ENCODE measurements at places on chromosomes 13 and 19. TPM values are rescaled to one million over a fixed set of nuclear protein-coding genes. Genes with fewer than 3 reads are reported as not detected.

- no peak overlapping the region for H3K27ac ChIP-seq
- H3K36me3 ChIP-seq = no peaks in the 10 kb centered on the region
- DNase-seq = no peak
- H3K27me3 ChIP-seq = no peaks in the 10 kb centered on the region
Observed at GRCh38 chr13:110391273-110391672, 84.2 kb downstream of the COL4A2 start.

- DNase-seq = no peak
- H3K27ac ChIP-seq = no peak overlapping the region
- no peaks in the 10 kb centered on the region for H3K27me3 ChIP-seq
- H3K36me3 ChIP-seq = no peaks in the 10 kb centered on the region
- H3K4me1 ChIP-seq = no peaks in the 10 kb centered on the region
Observed at GRCh38 chr13:69866555-69866954, 241.1 kb upstream of the ATXN8OS start.

DNA sequence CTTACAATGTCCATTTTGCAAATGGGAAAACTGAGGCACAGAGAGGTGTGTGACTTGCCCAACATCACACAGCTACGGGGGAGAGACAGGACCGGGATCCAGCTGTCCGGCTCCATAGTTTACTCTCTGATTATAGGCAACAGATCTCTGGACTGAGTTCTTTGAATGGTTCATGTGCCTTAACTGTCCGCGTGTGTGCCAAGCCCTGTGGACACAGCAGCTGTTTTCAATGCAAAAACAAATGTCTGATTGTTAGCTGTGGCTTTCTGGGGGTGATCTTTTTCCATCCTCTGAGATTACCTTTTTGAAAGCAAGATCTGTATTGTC is 94.1 kb downstream of the KL start:
- H3K27ac ChIP-seq = no peak overlapping the region
- H3K36me3 ChIP-seq = no peaks in the 10 kb centered on the region
- no peak for DNase-seq
- no peaks in the 10 kb centered on the region for H3K4me1 ChIP-seq

GRCh38 chr13:24050292-24050711 is 110.2 kb upstream of the SPATA13 start:
- no peaks in the 10 kb centered on the region for H3K27me3 ChIP-seq
- H3K4me3 ChIP-seq = no peak overlapping the region
- H3K4me1 ChIP-seq = peaks cover 14% of the 10 kb centered on the region
- DNase-seq = no peak
- no peaks in the 10 kb centered on the region for H3K36me3 ChIP-seq
- peak overlapping the region; percentile 37 for H3K27ac ChIP-seq

DNA sequence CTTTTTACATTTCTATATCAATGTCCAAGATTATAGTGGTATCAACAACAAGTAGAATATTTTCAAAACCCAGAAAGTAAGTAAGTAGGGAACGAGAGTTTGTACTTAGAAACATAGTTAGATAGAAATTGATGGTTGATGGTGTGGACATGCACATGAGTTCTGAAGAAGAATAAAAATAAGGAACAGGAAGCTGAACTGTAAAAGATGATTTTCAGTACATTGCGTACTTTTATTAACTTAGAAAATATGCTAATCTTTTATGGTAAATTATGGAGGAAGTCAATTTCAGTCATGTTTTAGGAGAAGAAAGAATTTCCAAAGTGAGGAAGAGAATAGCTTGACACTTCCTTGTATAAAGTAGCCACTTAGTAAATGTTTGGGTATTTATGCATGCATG is 12.3 kb upstream of the GPR18 start:
- DNase-seq = no peak
- H3K4me3 ChIP-seq = no peak overlapping the region
- no peaks in the 10 kb centered on the region for H3K27me3 ChIP-seq
- no peaks in the 10 kb centered on the region for H3K4me1 ChIP-seq
- no peak overlapping the region for H3K27ac ChIP-seq

DNA sequence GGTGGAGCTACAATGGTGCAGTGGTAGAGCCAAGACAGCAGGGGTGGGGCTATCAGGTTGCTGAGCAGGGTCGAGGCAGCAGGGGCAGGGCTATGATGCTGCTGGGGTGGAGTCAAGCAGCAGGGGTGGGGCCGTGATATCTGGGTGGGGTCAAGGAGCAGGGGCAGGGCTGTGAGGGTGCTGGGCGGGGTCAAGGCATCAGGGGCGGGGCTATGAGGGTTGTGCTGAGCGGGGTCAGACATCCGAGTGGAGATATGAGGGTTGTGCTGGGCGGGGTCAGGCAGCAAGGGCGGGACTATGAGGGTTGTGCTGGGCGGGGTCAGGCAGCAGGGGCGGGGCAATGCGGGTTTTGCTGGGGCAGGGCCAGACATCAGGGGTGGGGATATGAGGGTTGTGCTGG is 14.7 kb downstream of the HCN2 start:
- no peak overlapping the region for H3K27ac ChIP-seq
- no peak for DNase-seq
- no peak overlapping the region for H3K4me3 ChIP-seq
- no peaks in the 10 kb centered on the region for H3K27me3 ChIP-seq
- H3K4me1 ChIP-seq = no peaks in the 10 kb centered on the region
- H3K36me3 ChIP-seq = no peaks in the 10 kb centered on the region

- peaks cover 9% of the 10 kb centered on the region for H3K4me1 ChIP-seq
- no peak overlapping the region for H3K27ac ChIP-seq
- H3K27me3 ChIP-seq = peaks cover 3% of the 10 kb centered on the region
- no peak overlapping the region for H3K4me3 ChIP-seq
Observed at GRCh38 chr13:51249770-51250741, 27.9 kb downstream of the FAM124A start.

- peak; percentile 42 for DNase-seq
- no peaks in the 10 kb centered on the region for H3K36me3 ChIP-seq
- H3K4me1 ChIP-seq = peaks cover 14% of the 10 kb centered on the region
- H3K27me3 ChIP-seq = no peaks in the 10 kb centered on the region
- peak overlapping the region; percentile 60 for H3K27ac ChIP-seq
Observed at GRCh38 chr19:41699231-41699967, 9.0 kb upstream of the CEACAM5 start.

- H3K27ac ChIP-seq = no peak overlapping the region
- H3K4me3 ChIP-seq = no peak overlapping the region
- H3K36me3 ChIP-seq = no peaks in the 10 kb centered on the region
- H3K4me1 ChIP-seq = no peaks in the 10 kb centered on the region
Observed at GRCh38 chr19:17889609-17890214, 18.0 kb downstream of the SLC5A5 start.

DNA sequence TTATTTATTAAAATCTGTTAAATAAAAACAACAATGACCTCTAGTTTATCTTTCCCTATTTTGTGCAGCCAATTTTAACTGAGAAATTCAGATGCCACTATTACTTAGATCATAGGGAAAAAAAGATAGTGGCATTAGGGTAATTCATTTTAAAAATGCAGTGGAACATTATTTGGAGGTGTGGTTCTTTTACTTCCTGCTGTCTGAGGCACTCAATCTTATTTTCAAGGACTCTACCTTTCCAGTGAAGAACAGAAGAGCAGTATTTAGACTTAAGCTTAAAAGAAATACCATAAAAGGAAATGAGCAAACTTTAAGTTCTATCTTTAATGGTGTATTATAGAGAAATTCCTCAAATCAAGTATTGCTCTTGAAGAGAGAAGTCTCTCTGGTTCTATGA is 342.6 kb upstream of the KLF12 start:
- H3K4me1 ChIP-seq = no peaks in the 10 kb centered on the region
- H3K27me3 ChIP-seq = no peaks in the 10 kb centered on the region
- no peak overlapping the region for H3K4me3 ChIP-seq
- no peak overlapping the region for H3K27ac ChIP-seq
- H3K36me3 ChIP-seq = no peaks in the 10 kb centered on the region

DNA sequence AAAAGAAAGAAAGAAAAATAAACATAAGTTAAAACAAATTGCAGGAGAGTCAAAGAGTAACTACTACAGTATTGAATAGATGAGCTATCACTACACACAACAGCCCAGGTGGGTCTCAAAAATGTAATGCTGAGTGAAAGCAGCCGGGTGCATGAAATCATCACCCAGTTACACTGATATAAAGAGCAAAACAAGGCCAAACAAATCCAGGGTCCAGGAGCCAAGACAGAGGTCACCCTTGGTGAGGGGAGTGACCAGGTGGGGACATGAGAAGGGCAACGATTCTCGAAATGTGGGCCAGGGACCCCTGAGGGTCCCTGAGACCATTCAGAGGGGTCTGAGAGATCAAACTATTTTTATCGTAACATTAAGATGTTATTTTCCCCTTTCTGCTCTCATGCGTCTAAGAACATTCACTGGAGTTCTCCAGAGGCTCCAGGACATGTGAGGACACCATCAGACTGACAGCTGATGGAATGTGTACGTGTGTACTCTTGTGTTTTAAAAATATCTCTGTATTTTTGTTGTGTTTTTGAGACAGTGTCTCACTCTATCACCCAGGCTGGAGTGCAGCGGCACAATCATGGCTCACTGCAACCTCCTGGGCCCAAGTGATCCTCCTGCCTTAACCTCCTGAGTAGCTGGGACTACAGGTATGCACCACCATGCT is 10.6 kb downstream of the COQ8B start:
- no peaks in the 10 kb centered on the region for H3K4me1 ChIP-seq
- H3K4me3 ChIP-seq = no peak overlapping the region
- DNase-seq = no peak
- no peak overlapping the region for H3K27ac ChIP-seq
- H3K36me3 ChIP-seq = peaks cover 6% of the 10 kb centered on the region

- H3K4me3 ChIP-seq = no peak overlapping the region
- DNase-seq = no peak
- H3K27ac ChIP-seq = no peak overlapping the region
- no peaks in the 10 kb centered on the region for H3K36me3 ChIP-seq
Observed at GRCh38 chr13:110394371-110394841, 87.3 kb downstream of the COL4A2 start.

DNA sequence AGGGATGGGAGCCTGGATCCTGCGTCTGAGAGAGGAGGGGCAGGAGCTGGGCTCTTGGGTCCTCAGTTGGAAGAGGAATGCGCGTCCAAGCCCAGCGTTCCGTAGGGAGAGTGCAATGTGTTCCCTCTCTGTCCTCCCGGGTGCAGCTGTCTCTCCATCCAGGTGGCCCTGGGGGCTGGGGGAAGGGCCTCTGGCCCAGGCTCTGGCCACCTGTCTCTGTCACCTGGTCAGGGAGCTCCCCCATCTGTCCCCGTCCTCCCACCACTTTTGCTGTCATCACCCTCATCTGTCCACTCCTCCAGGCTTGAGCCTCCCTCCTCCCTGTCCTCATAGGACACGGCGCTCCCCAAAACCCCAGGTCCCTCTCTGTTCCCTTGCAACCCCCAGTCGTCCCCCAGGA is 3.7 kb upstream of the SBK2 start:
- DNase-seq = no peak
- no peak overlapping the region for H3K4me3 ChIP-seq
- H3K4me1 ChIP-seq = no peaks in the 10 kb centered on the region
- no peaks in the 10 kb centered on the region for H3K27me3 ChIP-seq
- H3K27ac ChIP-seq = no peak overlapping the region

DNA sequence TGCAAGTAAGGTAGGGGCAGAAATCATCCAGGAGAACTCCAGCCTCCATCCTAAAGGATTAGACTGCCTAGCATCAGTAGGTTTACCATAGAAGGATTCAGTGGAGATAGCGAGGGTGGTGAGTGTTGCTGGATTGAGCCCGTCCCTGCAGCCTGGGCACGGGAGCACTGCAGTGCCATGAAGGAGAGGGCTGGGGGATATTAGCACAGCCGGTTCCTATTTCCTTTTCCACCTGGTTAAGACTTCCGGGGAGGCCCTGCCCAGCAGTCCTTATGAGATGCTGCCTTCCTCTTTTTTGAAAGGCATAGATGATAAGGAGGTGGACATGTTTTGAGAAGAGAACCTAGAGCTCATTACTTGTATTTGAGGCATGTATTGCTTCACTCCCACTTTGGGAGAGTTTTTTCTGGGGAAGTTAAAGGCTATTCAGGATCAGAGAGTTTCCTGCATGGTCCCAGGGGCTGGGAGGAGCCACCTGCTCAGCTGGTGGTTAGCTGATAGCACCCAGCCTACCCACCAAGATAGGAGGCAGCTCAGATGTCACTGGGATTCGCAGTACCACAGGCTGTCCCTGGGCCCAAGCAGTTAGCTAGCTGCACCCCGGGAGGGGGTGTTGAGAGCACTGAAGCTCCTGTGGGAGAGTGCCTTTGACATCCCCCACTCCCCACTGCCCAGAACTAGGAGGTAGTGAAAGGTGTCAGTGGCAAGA is 17.2 kb downstream of the ACTN4 start:
- no peaks in the 10 kb centered on the region for H3K27me3 ChIP-seq
- H3K36me3 ChIP-seq = no peaks in the 10 kb centered on the region
- H3K27ac ChIP-seq = peak overlapping the region; percentile 77

- no peaks in the 10 kb centered on the region for H3K4me1 ChIP-seq
- no peaks in the 10 kb centered on the region for H3K27me3 ChIP-seq
- no peaks in the 10 kb centered on the region for H3K36me3 ChIP-seq
- H3K4me3 ChIP-seq = no peak overlapping the region
- H3K27ac ChIP-seq = no peak overlapping the region
Observed at GRCh38 chr13:78045916-78046315, 127.3 kb upstream of the EDNRB start.

DNA sequence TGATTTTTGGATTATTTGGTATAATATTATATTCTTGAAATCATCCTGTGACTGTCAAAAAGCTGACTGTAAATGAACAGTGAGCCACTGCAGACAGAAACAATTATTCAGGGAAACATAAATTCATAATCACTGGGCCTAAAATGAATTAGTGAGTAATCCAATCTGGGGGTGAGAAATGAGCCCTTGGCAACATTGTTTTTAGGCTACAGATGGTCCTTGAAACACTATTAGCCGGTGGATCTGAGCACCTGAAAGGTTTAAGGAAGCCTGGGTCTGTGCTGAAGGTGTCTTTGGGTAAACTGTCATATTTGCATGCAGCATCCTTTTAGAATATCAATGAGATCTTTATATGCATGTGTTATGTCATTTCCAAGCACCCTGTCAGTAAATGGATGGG is 290.7 kb downstream of the ATP8A2 start:
- no peaks in the 10 kb centered on the region for H3K36me3 ChIP-seq
- no peak overlapping the region for H3K27ac ChIP-seq
- no peak for DNase-seq
- H3K27me3 ChIP-seq = no peaks in the 10 kb centered on the region
- H3K4me1 ChIP-seq = no peaks in the 10 kb centered on the region
- H3K4me3 ChIP-seq = no peak overlapping the region

GRCh38 chr13:34522808-34523207 is 419.3 kb upstream of the NBEA start:
- no peak overlapping the region for H3K4me3 ChIP-seq
- no peaks in the 10 kb centered on the region for H3K36me3 ChIP-seq
- no peak for DNase-seq
- no peak overlapping the region for H3K27ac ChIP-seq

TEX101 gene
- polyA plus RNA-seq = not detected

MAST1 gene
- 5.8 TPM for polyA plus RNA-seq

CGB8 gene
- not detected for polyA plus RNA-seq

KLC3 gene
- 4.6 TPM for polyA plus RNA-seq

LILRA6 gene
- polyA plus RNA-seq = 0.38 TPM

SLC15A1 gene
- 9.7 TPM for polyA plus RNA-seq

ALKBH7 gene
- polyA plus RNA-seq = 61.4 TPM

SHD gene
- not detected for polyA plus RNA-seq

ZNRF4 gene
- not detected for polyA plus RNA-seq

EPSTI1 gene
- polyA plus RNA-seq = 3.0 TPM

Data from pancreas (tissue), 10 donors.